ENCODE measurements at places on chromosomes 7 and 10.

DNA sequence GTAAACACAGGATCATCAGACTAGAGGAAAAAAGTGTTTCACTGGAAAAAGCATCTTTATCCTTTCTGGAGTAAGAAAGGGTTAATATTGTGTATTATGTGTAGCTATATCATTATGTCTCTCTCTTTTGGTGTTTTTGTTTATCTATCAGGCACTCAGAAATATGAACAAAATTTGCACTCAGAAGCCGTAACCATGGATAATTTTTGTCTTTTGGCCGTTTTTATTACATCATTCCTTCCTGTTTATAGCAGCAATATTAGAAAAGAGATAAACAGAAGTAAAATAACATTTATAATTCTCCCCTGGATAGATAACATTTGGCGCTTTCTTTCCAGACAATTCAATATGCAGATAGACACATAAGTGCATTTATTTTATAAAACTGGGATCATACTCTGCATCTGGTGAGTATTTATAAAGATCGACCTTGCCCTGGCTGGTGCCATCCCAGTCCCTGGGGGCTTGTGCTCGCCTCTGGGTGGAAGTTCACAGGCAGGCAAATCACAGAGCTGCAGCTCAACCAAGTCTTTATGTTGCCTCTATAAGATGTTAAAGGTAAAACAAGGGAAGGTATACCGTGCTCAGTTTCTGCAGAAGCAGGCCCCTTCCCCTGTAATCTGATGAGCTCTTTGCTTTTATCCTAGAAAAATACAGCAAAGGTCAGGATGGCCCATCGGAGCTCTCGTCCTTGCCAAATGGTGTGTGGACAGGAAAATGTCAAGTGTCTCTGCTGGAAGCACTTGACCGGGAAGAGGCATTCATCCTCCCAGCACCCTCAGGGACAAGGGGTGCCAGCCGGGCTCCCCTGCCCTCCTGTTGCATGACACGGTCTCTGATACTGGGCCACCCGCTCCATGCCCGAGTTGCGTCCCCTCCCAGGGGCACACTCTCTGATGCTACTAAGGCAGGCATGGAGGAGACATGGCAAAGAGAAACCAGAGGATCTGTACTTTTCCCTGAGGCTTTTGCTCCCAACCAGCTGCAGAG lies 43.9 kb downstream of the PYROXD2 start:
- DNase-seq: no peak

GRCh38 chr10:21065621-21066248 lies 168.6 kb upstream of the NEBL start:
- no peak for DNase-seq

GRCh38 chr10:6151087-6151977 lies 51.4 kb upstream of the PFKFB3 start:
- no peak for DNase-seq

DNA sequence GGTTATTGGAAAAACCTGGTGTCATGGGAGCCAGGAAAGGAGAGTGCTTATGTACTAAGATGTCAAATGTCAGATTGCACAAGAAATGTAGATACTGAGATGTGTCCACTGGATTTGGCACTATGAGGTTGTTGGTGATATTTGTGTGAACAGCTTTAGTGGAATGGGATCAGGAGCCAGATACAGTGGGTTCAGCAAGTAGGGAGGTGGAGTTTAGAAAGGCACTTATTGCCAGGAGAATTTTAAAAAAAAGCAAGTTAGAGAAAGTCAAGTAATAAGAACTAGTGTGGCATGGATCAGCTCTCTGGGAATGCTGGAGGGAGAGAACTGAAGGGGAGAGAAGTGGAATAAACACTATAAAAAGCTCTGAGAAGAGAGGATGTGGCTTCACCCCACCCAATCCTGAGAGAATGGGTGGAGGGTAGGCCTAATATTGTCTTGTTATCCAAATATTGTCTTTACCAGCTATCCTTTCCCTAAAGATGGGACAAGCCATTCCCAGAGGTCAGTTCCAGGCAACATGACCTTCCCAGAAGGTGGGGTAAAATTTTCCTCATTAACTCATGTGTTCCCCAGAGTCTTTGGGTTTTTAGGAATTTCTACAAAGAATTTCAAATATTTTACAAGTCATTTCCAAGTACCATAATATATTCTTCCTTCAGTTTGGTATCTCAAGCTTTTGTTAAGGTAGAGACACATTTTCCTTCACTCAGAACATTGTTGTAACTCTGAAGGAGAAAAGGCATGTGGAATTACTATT lies 42.3 kb downstream of the ENTPD1 start:
- no peak for DNase-seq

DNA sequence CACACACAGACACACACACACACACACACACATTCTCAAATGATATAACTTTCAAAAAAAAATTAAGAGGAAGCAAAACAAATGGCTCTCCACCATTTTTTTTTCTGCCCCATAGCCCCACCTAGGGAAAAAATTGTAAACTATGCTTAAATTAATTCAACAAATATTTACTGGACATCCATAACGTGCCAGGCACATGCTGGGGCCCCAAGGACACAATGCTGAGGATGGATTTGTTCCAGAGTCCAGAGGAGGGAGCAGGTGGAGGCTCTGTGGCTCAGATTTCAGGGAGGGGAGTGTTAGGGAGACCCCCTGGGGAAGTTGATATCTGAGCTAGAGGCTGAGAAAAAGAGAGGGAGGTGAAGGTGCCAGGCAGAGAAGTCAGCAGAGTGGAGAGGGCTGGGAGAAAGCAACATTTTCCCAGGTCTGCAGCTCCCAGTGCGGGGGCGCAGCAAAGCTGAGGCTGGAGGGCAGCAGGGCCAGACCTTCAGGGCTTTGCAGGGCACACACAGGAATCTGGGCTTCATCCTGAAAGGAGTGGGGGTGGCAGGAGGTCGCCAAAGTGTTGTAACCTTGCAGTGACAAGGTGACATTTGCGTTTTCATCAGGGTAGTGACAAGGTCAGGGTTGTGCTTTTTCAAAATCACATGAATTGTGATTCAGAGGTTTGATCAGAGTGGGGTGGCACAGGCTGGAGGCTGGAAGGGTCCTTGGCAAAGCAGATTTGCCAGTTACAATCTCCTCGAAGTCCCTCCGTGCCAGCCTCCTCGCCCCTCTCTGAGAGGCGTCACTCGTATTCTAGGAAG lies 261.6 kb downstream of the WDR11 start:
- no peak for DNase-seq

DNA sequence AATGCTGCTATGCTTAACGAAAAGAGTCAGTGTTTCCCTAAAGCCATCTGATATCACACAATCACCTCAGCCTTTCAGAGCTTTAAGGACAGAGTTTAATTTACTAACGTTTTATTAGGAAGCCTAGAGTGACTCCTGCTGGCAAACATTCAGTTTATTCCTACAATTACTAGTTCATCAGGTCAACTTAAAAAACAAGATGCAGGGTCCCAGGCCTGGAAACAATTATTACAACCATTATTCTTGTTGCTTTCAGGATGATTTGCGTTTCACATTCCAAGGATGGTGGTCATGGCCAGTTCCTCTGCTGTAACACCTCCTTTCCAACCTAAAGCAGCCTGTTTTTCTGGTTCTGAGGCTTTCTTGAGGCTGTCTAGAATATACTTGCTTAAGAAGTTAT lies 1.5 kb upstream of the FAM53B start:
- DNase-seq: no peak

- no peak for DNase-seq
Measured at GRCh38 chr10:91924212-91925021, 847 bp downstream of the BTAF1 start.

DNA sequence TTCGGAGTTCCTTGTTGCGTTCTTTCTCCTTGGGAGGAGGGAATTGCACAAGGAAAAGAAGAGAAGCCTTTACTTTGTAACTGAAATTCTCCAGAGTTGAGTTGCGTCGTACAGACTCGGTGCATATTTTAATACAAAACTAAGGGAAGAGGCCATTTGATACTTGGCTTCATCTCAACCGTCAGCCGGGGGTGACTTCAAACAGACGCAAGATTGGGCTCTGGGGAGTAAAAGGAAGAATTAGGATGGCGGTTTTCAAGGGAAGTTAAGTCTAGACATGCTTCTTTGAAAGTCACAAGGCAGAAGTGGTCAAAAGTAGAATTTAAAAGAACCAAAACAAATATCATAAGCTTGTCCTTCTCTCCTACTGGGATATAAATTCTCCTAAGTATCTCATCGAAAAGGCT lies 1.6 kb downstream of the PRR15 start:
- no peak for DNase-seq

DNA sequence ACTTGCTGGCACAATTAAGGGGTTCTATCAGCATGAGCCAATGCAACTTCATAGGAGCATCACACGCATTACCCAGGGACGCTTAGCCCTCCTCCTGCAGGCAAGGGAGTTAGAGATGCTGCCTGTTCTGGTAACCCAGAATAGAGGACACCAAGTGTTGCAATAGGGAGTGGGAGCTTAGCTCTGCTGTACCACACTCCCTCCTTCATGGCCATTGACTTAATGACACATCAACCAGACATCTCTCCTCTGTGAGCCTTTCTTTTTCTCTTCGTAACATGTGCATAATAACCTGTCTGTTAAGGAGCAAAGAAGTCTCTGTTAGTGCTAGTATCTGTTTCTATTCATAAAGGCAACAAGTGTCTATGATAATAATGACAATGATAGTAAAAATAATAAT lies 282.4 kb downstream of the SORCS3 start:
- no peak for DNase-seq

DNA sequence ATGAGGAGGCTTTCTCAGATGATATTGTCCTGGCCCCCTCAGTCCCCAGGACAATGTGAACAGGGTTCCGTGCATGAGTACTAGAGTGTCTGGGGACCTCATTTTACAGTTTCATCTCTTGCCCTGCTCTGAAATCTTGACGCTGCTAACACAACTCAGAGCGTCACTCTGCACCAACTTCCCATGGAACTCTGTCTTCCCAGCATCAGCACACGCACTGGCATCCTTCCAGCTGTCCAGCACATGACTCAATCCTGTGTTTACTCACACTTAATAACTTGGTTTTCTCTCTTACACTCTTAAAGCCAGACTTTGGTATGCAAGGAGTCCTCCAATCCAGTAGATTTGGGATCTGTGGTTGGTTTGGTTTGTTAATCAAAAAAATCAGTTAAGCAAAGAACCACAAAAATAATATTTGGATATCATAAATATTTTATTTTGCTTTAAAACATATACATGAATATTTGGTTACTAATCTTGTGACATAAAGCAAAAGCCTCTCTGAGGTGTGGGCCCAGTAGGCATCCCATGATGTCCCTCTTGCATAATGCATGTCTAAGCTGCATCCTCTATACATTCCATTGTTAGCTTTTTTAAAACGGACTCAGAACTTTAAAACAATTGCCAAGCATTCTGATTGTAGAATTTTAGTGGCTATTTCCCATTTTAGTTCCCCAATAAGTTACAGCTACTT lies 131.0 kb downstream of the CXCL12 start:
- DNase-seq: no peak

DNA sequence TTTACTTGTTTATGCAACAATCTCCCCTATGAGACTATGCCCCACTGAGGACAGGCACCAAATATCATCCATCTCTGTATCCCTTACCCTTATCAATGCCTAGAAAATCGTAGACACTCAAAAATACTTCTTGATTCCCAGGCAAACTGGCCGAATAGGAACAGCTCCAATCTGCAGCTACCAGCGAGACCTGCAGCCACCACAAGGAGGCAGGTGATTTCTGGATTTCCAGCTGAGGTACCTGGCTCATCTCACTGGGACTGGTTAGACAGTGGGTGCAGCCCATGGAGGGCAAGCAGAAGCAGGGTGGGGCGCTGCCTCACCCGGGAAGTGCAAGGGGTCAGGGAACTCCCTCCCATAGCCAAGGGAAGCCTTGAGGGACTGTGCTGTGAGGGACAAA lies 10.8 kb upstream of the PPP1R3C start:
- DNase-seq: no peak

DNA sequence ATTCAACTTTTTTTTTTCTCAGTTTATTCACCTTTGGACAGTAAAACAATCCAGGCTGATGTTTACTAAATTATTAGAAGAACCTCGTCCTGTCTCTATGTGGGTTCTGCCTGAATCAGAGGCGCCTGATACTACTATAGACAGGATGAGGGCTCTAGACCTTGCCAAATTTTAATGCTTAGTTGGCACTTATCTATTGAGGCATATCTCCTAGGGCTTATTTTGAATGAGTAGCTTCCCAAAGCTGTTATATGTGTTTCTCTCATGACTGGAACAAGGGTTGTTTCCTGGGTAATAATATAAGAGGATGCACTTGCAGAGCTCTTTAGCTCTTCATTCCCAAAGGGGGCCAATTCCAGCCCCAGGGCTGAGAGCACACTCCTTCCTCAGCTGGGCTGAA lies 23.6 kb downstream of the HECW1 start:
- no peak for DNase-seq

GRCh38 chr7:17015598-17016031 lies 133.8 kb upstream of the AGR3 start:
- DNase-seq: no peak

GRCh38 chr10:84548869-84549268 lies 220.5 kb downstream of the CCSER2 start:
- DNase-seq: no peak

DNA sequence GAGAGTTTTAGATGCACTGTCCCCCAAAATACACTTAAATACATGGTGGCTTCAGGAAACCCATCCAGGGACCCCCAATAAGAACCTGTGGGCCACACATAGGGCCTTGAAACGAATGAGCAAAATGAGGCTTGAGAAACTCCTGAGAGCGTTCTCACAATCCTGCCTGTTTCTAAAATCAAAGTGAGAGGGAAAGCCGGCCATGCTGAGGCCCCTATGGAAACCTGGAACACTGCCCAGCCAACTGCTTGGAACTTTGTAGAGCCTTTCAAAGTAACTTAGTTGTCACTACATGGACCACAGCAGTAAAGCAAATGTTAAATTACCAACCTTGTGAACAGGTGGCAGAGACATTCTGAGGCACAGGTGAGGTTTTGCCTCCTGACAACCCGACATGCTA lies 13.4 kb downstream of the SGMS1 start:
- DNase-seq: no peak

DNA sequence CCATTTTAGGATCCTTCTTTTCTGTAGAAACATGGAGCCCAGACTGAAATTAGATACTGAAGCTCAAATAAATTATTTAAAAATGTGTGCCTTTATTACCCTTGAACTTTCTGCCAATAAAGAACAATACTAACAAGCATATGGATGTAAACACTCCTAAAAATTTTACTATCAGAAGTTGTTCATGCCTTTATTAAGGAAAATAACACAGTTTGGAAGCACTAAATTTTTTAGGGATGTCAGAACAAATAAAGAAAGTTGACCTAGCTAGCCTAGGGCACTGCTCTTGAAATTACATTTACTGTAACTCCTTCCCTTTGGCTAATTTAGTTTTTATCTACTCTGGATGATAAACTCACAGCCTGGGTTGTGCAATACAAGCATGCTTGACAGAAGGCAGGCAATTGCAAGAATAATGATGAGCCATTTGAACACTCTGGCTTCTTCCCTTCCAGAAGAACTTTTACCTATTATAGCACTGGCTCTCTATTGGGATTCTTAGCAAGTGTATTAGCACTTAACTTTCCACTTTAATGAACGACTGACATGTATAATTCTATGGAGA lies 351.7 kb upstream of the C7orf33 start:
- no peak for DNase-seq

GRCh38 chr10:78513986-78514385 lies 480.3 kb downstream of the RPS24 start:
- DNase-seq: no peak

GRCh38 chr10:132350946-132351345 lies 19.0 kb downstream of the LRRC27 start:
- DNase-seq: no peak

GRCh38 chr7:762885-763284 lies 35.8 kb upstream of the PRKAR1B start:
- DNase-seq: no peak

All from urinary bladder (tissue), 4 donors.